ENCODE measurements at places on chromosomes 6 and 20.

GRCh38 chr6:116363759-116364158 lies 7.0 kb upstream of the DSE start:
- no peak for DNase-seq

DNA sequence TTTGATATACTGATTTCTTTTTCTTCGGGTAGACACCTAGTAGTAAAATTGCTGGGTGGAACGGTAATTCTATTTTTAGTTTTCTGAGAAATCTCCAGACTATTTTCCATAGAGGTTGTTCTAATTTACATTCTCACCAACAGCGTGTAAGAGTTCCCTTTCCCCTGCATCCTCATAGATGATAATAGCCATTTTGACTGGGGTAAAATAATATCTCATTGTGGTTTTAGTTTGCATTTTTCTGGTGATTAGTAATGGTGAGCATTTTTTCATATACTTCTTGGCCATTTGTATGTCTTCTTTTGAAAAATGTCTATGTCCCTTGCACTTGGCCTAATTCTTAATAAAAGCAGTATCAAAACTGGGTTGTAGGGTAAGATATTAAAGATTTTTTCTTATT lies 148.9 kb upstream of the SIM1 start:
- DNase-seq: no peak

GRCh38 chr6:31465718-31466117 lies 32.2 kb upstream of the MICB start:
- no peak for DNase-seq

DNA sequence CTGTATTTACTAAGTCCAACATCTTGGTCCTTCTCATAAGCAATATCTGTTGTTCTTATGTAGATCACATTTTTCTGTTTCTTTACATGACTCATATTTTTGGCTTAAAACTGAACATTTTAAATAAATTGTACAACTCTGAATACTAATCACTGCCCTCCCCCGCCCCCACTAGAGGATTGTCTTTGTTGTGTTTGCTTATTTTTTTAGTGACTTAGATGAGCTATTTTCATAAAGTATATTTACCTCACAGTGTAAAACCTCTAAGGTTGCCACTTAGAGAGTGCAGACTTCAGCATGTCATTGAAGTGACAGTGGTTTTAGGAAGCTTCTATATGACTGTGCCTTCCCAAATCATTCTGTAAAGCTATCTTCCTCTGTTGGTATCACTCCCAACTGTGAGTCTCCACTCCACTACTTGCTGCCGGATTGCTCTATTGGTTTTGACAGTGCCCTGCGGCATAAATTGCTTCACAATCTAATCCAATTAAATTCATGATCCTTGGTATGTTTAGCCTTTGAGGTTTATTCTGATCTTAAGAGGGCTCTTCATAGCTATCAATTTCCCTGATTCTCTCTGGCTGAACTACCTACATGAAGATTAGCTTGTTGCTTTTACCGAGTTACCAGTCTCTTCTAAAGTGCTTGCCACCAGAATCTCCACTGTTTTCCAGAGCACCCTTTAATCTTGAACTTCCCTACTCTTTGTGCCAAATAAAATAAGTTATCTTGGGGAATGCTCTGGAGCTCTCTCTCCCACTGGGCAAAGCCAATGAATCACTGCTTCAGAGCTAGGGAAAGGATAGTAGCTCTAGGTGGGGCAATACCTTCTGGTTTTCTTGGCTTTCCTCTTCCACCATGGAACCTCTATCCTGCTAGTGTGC lies 33.0 kb downstream of the SPTLC3 start:
- DNase-seq: no peak

GRCh38 chr20:44394702-44395460 lies 39.4 kb downstream of the HNF4A start:
- no peak for DNase-seq

DNA sequence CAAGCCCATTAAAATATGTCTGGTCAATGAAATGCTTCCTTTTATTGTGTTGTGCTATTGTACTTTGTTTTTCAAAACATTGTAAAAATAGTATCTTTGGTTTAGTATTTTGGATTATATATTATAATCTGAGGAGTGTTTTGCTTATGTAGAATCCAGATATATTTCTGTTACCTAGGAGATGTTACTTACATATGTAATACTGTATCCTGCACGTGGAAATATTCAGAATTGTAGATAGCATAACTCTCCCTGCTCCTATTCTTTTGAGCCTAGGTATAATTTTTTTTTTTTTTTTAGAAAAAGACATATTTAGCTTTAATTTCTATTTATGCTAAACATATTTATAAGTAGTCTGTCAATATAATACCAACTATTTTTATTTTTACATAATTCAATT lies 130.6 kb downstream of the CD109 start:
- DNase-seq: no peak

- no peak for DNase-seq
Observed at GRCh38 chr6:108884211-108885059, 36.2 kb downstream of the ARMC2 start.

DNA sequence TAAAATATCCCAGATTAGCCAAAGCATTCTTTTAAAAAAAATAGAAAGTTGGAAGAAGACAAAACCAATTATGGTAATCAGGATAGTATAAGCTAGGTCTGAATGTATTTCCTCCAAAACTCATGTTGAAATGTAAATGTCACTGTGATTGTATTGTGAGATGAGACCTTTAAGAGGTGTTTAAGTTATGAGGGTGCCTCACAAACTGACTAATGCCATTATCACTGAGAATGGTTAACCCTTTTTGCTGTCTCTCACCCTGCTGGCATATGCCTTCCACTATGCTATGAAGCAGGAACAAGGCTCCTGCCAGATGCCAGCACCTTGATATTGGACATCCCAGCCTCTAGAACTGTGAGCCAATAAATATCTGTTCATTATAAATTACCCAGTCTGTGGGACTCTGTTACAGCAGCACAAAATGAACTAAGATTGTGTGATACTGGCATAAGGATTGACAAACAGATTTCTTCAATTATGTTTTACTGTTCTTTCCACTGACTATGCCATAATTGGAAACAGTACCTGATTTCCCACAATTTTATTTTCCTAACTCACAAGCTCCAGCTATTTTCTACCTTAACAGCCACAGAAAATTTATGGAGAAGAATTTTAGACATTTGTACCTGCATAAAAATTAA lies 63.8 kb downstream of the IBTK start:
- peak; percentile 63 for DNase-seq

DNA sequence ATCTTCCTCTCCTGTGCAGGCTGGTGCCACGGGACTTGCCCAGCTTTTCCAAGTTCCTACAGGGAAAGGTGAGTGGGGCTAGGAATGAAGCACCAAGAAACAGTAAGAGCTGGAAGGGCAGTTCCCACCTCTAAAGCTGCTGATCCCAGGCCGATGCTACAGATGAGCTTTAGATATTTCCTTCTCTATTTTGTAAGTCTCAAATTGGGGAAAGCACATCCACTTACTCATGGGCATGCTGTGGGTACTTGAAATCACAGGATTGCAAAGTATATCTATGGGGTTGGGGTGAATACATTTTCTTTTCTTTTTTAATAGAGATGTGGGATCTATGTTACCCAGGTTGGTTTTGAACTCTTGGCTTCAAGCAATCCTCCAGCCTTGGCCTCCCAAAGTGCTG lies 3.1 kb downstream of the ZBTB2 start:
- DNase-seq: no peak

GRCh38 chr20:50642288-50642803 lies 49.0 kb downstream of the RIPOR3 start:
- peak; percentile 61 for DNase-seq

- peak; percentile 72 for DNase-seq
Observed at GRCh38 chr6:33771146-33772081, 17.5 kb downstream of the LEMD2 start.

DNA sequence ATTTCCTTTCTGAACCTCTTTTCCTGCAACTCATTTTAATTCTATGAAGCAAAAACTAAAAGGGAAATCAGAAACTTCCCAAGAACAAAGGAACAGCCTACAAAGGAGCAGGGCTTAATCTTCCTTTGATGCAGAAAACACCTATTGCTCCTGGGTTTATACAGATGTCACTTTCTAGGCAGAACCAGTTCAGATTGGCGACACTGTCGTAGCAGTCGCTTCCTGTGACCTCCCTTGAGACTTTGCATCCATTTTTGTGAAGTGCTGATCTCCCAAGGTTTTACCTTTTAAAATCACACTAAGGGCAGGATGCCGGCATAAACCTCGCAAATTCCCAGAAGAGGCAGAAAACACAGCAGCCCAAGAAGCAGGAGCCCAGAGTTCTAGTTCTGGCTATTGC lies 40.1 kb downstream of the JAG1 start:
- DNase-seq: no peak

GRCh38 chr6:150720774-150721233 lies 121.1 kb downstream of the PLEKHG1 start:
- DNase-seq: peak; percentile 99

GRCh38 chr6:128039543-128039942 lies 138.7 kb upstream of the THEMIS start:
- no peak for DNase-seq

GRCh38 chr6:134196568-134197193 lies 121.2 kb downstream of the SGK1 start:
- no peak for DNase-seq

DNA sequence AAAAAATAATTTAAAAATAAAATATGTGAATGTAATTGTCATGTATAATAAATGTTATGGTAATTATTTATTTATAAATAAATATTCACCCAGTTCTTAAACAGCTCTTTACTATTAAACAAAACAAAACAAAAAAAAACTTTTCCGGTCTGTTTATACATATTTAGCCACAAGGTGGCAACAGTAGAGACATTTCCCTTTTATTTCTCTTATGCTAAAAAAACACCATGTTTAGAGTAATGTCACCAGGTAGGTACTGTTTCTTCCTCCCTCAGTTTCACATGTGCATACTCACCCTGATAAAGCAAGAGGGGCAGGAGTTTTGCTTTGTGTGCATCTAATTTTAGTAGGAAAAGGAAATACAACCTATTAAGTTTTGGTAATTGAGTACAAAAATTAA lies 610.4 kb upstream of the IMPG1 start:
- DNase-seq: no peak

GRCh38 chr20:46691196-46691595 lies 2.0 kb upstream of the TP53RK start:
- no peak for DNase-seq

GRCh38 chr6:111874025-111874415 lies 768 bp upstream of the FYN start:
- no peak for DNase-seq

DNA sequence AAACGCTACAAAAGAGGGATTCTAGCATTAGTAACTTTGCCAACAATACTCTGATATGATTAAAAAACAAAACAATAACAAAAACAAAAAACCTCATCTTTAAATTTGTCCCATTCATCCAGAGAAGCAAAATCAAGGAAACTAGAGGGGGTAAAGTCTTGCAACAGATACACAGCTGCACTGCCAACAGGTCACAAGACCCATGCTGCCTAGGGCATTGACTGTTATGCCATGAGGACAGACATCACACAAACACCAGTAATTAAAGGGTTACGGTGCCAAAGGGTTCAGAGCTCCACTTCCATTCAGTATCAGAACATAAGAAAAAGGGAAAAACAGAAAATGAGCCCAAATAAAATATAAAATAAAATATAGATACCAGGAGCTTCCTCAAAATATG lies 1.6 kb downstream of the TBC1D20 start:
- no peak for DNase-seq

DNA sequence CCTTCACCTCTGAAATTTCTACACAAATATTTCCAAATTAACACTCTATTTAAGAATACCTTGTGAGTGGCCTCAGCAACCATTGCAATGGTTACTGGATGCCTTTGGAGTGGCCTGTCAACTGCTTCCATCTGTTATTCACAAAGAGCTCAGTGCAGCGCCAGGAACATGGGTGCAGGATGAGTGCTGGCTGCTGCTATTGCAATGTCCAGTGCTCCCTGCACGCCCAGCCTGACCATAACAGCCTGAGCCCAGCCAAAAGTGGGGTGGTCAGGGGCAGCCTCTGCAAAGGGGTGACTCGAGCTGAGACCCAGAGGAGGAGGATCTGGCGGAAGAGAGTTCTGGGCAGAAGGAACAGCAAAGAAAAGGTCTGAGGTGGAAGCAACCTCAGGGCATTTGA lies 18.4 kb downstream of the CASS4 start:
- DNase-seq: no peak

DNA sequence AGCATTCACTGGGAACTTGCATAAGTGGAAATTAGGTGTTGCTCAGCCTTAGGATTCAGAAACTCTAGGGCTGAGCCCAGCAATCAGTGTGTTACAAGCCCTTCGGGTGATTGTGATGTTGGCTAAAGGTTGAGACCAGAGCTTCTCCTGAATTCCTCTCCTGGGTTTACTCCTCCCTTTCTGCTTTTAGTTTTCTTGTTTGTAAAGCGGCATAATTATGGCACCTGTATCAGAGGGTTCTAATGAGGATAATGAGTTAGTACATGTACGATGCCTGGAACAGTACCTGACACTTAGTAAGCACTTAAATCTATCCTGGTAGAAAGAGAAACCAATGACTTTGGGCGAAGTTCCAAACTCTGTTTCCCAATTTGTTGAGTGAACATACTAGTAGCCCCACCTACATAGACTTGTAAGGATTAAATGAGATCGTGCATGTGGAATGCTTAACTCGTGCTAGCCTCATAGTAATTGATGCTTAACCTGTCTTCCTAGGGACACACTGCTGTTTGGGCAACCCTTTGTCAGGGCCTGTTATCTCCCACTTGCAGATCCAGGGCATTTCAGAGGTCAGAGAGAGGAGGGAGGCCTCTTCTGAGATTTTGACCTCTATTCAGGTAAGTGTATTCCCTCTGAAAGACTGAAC lies 932 bp upstream of the EZR start:
- DNase-seq: no peak

DNA sequence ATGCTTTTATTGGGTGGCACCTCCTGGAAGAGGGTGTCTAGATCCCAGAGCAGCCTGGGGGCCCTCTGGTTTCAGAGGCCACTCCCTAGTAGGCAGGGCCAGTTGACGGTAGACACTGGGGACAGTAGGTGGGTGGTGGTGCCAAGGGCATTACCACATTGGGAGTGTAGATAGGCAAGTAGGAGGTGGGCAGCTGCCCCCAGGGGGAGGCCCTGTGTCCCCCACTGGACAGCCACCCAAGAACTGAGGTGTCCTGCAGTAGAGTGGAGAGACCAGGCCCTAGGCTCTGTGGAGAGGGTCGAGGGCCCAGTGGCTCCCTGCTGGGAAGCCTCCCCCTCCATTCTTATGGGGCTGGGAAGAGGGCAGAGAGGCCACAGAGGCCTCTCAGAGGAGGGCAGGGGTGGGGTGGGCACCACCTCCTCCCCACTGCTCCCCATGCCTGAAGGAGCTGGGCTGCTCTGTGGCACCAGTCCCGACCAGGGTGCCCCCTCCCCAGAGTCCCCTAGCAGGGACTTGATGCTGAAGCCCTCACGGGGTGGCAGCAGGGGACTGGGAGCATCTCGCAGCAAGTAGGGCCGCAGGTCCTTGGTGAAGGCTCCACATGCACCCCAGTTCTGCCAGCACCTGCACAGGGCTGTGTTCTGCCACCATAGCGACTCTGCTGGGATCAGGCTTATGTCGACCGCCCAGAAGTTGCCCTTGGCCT lies 305.0 kb upstream of the KCNQ5 start:
- no peak for DNase-seq

DNA sequence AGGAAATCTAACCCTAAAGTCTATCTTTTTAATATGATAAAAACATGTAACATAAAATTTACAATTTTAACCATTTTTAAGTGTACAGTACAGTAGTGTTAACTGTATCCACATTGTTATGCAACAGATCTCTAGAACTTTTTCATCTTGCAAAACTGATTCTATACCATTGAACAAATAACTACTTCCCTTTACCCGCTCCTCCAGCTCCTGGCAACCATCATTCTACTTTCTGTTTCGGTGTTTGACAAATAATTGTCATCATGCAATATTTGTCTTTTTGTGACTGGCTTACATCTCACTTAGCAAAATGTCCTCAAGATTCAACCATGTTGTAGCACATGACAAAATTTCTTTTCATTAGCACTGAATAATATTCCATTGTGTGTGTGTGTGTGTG lies 203.2 kb downstream of the SIM1 start:
- no peak for DNase-seq

Data from HAP-1 (cell line).